ENCODE measurements at places on chromosomes 3 and 15.

DNA sequence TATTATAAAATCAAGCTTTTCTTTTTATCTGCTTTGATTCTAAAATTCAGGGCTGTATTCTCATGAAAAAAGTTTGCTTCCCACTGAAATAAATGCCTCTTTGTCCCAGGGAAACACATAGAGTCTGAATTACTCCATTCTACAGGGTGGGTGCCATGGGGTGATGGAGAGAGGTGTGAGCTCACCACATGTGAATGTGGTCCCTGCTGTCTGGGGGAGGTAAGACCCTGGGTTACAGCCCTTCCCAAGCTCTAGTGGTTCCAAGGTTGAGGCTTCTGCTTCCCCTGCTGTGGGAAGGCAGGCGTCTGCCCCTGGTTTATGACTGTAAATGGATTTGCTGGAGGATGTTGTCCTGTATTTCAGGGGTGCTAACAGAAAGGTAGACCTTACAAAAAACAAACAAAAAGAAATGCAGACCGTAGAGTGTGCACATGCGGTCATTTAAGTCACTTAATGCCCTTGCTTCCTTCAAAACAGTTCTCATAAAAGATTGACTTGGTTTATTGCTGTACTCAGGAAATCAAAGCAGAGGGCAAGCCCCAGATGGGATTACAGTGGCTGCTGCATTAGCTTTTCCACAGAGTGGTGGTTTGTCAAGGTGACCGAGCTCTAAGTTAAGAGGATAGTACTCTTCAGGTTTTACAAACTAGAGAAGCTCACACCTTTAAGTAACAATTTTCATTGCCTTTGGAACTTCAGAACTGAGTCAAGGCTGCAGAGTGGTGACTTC, 49.2 kb downstream of the CTDSPL start:
- no peak for DNase-seq

DNA sequence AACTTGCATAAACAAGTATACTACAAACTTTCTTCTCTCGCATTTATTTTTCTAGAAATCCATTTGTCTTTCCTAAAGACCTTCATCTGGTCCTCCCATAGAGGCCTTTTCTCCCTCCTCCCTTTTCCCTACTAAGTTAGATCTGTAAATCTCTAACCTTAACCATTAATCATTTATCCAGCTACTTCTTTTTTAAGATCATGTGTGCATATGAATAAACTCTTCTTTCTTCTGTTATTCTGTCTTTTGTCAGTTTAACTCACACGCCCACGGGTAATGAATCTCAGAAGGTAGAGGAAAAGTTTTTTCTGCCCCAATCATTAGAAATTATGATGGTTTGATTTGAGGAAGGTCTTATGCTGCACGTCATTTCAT, 48.7 kb upstream of the FHIT start:
- no peak for DNase-seq

GRCh38 chr15:45187894-45188830, at the start of gene SHF:
Gene SHF (minus strand): TSS chr15:45187966. CDS start chr15:45187951, 15 bp downstream.
- no peak for DNase-seq

DNA sequence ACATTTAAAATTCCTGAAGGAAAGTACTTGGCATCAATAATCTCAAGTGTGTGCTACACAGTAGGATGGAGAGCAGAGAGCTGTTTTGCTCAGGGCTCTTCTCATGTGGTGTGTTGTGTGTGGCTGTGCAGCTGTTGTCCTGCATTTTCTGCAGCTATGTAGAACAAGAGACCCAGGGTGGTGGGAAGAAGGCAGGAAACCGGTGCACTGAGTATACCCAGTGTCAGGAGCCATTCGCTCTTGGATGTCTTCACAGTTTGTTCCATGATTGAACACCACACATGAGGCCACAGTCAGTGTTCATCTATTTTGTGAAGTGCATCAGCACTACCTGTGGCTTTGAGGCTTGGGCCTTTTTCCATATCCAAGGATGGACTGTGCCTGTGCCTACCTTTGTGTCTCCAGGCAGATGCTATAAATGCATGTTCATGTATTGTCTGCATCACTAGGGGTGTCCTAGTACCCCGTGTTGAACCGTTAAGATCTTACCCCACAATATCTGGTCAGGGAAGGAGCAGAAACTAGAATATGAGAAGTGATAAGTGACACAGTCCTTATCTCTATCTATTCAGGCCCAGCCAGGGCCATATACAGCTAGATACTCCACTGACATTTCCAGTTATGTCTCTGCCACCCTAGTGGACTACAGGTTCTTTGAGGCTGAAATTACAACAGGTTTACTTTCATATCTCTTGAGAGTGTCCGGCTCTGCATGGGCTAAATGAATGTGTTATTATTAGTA, 194.3 kb downstream of the NR2F2 start:
- DNase-seq: no peak

- no peak for DNase-seq
These were observed 35.3 kb downstream of the MKRN2 start for GRCh38 chr3:12591997-12592715.

DNA sequence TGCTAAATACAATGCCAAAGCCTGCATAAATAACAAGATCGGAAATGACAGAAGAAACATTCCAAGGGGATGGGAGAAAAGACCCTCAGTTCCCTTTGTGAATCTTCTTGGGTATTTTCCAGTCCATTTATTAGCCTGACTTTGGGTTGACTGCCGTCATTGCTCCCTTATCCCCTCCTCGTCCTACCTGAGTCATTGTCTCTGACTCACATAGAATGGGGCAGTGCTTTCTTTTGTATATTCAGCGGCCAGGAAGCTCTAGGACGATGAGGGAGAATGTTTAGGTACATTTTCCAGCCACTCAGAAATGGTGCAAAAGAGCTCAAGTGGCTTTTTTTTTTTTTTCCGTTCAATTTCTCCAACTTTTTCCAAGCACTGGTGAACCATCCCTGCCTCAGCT, 71.6 kb downstream of the KAT2B start:
- no peak for DNase-seq

All from stimulated activated CD4-positive, alpha-beta T cell treated with anti-CD3 and anti-CD28 coated beads, Interleukin-15, amount 100 ng/mL, for 48 hours (primary cell).